HT1080 (cell line): ENCODE measurements at places on chromosomes 1 and 21. TPM values are rescaled to one million over a fixed set of nuclear protein-coding genes. Genes with fewer than 3 reads are reported as not detected.

DNA sequence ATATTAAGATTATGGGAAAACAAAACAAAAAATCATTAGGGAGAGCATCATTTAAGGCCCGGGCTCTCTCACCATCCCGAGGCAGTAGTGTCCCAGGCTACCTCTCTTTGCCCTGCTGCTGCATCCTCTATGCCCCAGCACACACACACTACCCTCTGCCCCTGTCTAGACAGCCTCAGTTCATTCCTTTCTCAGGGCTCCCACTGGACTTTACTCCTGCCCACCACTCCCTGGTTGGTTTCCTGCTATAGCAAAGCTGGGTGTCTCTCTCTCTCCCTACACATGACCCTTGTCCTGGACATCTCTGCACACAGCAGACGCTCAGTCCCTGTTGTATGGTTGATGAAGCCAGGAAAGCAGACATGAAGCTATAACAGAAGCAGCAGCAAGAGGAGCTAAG, 30.7 kb downstream of the GNG12 start:
- DNase-seq = no peak

Gene HES3
- total RNA-seq = not detected in 2 replicates

DNA sequence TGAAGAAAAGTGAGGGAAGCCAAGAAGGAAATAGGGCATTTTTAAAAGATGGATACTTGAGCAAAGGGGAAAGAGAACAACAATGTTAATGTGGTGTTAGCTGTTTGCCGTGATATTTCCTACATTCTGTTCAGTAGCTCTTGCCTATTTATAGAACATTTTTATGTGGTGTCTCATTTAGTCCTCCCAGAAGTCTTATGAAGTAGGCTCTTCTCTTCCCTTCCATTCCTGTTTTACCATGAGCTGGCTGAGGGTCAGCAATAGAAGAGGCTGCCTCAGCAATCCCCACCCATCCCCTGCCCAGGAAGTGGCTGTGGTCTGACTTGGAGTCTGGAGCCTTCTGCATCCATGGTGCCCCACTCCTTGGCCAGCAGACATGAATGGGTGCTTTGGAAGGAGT, 60.1 kb downstream of the KIAA0040 start:
- DNase-seq = peak; percentile 70

DNA sequence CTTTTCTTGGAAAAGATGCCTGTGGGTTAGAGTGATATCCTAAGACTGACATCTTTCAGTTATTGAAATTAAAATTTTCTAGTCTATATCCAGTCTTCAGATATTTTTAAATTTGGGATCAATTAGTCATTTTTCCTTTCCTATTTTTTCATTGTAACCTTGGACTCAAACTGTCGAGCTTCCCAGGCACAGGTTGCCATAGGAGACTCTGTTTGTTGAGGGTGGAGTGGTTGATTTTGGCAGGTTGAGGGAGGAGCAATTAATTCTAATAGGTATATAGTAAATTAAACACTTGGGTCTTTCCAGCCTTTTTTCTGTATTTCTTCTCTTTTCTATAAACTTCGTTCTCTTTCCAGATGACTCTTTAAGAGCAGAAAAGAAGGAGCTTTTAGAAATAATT, 326.8 kb downstream of the ASTN1 start:
- DNase-seq = no peak

Gene CYP4A22
- total RNA-seq = not detected in 2 replicates

GRCh38 chr1:10217748-10218441, 7.5 kb downstream of the KIF1B start:
- DNase-seq = peak; percentile 23

- no peak for DNase-seq
Measured at GRCh38 chr1:117635805-117636204, 30.0 kb downstream of the TENT5C start.

DNA sequence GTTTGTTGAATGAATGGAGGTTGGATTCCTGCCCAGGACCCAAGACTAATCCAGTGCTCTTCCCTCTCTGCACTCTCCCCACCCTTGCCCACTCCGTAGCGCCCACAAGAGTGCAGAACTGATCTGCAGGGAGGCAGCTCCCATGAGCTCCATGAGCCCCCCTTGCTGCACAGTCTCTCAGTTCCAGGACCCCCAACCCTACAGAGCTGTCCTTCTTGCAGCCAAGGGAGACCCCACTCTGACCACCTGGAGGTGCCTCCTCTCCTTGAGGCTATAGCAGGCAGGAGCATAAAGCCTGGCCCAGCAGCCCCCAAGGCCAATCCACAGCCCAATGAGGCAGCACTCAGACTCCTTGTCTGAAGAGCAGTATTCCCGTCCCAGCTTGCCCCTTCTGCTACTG, 209.2 kb upstream of the ZC3H12A start:
- DNase-seq = no peak

DNA sequence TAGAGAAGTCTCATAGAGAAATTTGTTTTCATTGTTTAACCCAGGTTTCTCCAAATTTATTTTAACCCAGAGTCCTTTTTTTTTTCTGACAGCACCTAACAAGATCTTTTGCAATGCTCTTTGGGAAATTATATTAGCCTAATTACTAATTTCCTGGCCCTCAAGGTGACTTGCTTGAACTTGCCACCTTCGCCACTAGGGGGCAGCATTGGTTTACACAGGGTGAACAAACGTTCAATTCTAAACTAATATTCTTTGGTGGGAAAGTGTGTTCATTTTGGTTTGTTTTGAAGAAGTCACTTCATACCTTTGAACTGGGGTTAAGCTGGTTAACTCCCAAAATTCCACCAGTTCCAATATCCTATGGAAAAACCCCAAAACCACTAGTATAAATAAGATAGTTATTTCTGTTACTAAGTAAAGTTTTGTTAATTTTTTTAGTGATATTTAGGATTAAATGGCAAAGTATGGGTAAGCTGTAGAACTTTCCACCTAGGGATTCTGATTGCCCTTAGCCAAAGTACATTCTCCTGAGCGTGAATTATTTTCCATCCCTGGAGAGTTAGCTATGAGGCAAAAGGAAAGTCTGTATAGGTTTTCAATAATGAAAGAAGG, 13.0 kb downstream of the CCDC190 start:
- peak; percentile 43 for DNase-seq

DNA sequence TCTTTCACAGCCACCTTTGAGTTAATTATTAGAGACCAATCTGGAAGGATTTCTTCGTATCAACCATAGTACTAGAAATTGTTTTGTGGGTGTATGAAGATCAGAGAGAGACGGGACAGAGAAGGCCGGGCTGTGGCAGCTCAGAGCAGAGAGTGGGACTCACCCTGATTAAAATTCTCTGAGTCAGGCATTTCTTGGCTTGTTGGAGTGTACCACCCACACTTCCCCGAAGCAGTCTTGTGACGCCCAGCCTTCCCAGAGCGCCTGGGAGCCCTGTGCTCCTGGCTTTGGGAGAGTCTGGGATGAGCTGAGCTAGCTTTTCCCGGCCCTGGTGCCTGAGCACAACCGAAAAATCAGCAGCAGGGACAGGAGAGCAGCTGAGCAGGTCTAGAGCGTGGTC, 19.4 kb downstream of the PLEKHM2 start:
- DNase-seq = peak; percentile 32

Gene OR2T35
- total RNA-seq = not detected in 2 replicates

DNA sequence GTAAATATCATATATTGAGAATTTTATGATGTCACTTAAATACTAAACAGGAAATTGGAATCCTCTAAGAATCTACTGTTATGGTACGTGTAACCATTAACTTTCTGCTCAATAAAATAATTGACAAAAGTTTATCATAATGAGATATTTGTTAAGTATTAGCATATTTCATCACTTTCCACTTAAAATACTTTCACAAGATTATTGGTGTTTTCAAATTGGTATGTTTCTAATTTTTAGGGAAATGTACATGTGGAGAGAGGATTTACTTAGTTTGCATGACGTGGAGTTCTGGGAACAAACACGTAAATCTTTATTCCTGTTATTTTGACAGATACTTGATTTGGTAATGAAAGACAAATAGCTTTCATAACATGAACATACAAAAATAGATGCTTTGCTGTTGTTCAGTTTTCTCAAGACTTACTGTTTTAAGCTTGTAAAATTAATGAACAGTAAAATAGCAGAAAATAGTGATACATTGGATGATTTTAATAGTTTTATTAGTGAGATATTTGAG, 1.6 kb downstream of the SRSF11 start:
- no peak for DNase-seq

- DNase-seq = no peak
Measured at GRCh38 chr1:170729225-170730002, 65.5 kb downstream of the PRRX1 start.

Gene KRTAP12-4
- not detected in 2 replicates for total RNA-seq

DNA sequence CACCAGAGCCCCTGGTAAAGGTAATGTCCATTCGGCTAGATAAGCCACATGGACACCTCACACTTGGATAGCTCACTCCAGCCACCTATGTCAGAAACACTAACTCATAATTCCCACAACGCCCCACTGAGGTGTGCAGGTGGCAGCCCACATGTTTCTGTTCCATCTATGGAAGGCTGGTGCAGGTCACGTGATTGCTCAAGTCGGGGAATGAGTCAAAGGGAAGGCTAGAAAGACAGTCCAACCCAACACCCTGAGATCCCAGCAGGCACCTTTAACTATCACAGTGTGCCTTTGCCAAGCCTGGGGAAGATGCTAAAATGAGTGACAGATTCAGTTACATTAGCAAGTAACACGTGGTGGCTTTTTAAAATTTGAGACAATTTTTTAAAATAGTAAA, 45.3 kb upstream of the KCNE1 start:
- DNase-seq = no peak

DNA sequence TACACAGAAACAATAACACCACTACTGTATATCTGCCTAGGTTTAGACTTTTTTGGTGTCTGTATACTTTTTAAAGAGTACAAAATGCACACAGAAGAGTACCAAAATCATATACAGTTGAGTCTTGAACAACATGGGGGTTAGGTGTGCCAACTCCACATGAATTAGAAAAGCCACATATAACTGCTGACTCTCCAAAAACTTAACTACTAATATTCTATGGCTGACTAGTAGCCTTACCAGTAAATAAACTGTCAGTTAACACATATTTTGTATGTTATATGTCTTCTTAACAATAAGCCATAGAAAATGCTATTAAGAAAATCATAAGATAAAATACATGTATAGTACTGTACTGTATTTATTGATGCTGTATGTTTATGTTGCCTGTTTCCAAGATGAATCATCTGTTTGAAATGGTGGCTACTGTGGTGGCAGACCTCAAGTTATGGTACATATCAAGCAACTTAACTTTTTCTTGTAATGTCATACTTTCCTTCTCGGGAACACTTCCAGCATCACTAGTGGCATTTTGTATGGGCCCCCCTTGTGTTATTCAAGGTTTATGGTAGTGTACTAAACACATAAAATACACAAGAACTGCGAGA, 71.2 kb downstream of the LHX4 start:
- no peak for DNase-seq

DNA sequence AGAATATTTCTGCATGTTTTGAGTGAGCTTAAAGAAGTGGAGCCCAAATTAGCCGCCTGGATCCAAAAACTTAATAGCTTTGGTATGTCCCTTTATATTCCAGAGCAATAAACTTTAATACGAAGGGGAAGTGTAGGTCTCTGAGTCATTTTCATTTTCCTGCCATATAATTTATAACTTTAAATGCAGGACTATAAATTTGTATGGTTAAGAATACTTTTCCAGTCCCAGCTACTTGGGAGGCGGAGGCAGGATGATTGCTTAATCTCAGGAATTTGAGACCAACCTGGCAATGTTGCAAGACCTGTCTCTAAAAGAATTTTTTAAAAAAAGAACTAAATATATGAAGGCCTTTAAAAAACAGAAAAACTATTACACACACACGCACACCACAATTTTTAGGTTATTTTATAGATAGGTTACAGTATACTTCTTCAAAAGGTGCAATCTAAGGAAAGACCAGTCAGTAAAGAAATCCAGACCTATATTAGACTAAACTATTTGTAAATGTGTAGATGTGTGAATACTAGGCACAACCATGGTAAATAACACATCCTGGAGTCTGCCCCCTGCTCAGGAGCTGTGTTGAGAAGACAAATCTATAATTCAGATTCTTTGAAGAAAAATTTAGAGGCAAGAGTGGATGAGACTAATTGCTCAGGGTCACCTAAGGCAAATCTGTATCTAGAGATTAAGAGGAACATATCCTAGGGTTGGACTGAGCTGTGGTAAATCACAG, 80.3 kb downstream of the TTC3 start:
- no peak for DNase-seq

- no peak for DNase-seq
Measured at GRCh38 chr1:219027146-219027673, 146.5 kb upstream of the LYPLAL1 start.

- DNase-seq = no peak
Measured at GRCh38 chr21:42400525-42400924, 3.2 kb upstream of the UBASH3A start.

- DNase-seq = no peak
Measured at GRCh38 chr1:85058311-85058710, 10.0 kb upstream of the MCOLN3 start.

DNA sequence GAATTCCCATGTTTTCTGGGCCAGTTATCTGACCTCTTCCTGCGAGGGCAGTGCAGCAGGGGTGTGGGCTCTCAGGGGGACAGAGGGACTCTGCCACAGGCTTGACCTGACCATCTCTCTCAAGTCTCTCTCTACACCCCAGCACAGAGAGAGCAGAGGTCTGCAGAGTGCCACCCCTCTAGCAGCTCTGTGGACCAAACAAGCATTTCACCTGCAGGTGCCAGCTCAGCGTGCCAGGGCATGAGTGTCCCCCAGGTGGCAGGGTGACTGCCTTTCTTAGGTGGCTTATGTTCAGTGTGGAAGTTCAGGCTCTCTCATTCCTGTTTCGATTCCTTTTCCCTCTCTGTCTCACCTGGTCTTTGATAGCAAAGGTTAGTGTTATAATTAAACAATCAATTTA, 191.3 kb downstream of the CACNA1E start:
- DNase-seq = no peak

GRCh38 chr1:36324353-36324703, 883 bp upstream of the EVA1B start:
- no peak for DNase-seq

Gene OR2T34
- not detected in 2 replicates for total RNA-seq

DNA sequence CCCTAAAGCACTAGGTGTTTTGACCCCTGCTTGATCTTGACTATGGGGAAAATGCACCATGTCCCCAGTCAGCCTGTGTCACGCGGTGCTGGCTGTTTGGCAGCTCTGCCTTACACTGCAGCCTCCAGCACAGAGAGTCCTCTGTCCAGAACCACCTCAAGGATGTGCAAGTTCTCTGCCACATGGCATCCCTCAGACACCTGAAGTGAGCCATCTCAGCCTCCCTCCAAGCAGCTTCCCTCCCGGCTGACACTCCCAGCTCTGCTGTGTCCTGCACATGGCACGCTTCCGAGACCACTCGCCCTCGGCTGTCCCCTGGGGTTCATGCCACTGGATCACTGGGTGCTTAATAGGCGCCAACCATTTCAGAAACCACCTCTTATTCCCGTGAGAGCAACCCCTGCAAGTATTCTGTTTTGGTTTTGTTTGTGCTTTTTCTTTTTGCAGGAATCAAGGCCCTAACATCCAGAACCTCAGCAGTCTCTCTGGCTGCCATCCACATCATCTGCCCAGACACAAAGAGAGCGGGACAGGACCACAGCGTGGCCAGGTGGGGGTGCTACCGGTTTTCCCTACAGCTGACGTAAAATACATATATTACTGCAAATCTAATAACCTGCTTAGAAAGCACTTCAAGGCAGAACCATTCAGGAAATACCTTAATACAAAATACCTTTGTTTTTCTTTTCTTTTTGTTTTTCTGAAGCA, 45.7 kb downstream of the CAPZB start:
- DNase-seq = no peak
